ENCODE measurements at places on chromosomes 12 and 14.
A peak's percentile ranks its signal among the peaks of the same experiment; 100 is the strongest.

GRCh38 chr12:894226-894625, 55.3 kb downstream of the RAD52 start:
- DNase-seq = no peak

DNA sequence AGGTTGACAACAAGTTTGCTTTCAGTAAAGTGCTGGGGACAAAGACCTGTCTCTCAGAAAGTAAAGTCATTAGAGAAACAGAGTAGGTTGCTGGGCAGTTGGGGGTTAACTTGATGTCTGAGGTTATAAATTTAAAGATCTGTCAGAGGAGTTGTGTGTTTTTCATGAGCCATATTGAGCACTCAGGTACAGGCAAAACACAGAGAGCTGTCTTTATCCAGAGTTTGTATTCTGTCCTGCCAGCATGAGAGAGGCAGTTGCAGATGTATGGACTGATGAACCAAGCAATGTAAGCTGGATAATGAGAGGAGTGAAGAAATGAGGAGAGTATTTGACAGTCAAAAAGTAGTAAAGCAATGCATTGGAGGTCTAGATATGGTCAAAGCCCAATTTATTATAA, 156.7 kb downstream of the SLC41A2 start:
- no peak for DNase-seq

- DNase-seq = no peak
Observed at GRCh38 chr14:98916476-98916875, 355.5 kb downstream of the BCL11B start.

- DNase-seq = no peak
Observed at GRCh38 chr12:112422531-112422930, 3.8 kb downstream of the PTPN11 start.

- no peak for DNase-seq
Observed at GRCh38 chr12:73656375-73656774, 881.3 kb upstream of the ATXN7L3B start.

DNA sequence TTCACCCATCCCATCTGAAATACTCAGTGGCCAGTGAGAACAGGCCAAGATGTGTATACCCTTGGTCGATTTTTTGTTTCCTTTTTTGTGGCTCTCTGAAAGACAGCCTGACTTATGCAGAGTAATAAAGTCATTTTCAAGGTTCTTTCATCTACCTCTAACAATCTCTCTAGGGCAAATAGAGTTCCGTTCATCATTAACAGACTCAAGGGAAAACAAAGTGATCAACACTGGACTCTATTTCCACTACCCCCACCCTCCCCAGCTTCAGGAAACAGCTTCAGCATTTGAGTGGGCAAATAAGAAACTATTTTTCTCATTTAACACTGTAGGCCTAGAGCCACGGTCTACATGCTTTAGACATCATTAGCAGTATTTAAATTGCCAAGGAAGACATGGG, 15.9 kb downstream of the PRKAB1 start:
- no peak for DNase-seq

GRCh38 chr12:71060426-71060825, 97.4 kb downstream of the TSPAN8 start:
- DNase-seq = no peak

DNA sequence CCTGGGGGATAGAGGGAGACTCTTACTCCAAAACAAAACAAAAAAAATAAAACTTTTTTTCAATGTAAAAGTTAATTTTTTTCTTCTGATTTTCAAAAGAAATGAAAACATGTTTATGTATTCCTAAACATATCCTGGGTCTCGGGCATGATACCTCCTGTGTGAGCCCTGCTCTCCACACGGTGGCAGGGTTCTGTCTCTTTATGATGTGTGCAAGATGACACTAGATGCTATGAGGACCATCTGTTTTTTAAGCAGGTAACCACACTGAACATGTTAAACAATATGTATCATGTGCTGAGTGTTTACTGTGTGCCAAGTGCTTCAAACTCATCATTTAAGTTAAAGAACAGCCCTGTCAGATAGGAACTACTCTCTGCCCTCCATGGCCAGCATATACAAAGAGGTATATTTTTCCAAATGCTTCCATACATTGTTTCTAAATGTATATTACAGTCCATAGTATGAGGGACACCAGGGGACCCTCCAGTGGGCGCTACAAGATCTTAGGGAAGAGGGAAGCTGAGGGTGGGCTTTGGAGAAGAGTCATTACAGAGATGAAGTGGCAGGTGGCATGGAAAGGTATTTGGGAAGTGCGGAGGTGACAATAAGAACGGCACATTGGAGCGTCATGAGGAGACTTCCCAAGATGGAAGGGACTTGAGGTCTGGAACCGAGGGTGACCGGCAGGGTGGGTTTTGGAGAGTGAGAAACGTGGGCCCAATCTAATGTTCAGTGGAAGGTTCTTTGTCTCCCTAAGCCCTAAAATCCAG, 28.5 kb downstream of the FOS start:
- peak; percentile 10 for DNase-seq

GRCh38 chr12:75764091-75764841, 252.9 kb upstream of the KRR1 start:
- no peak for DNase-seq

- DNase-seq = no peak
Observed at GRCh38 chr12:38872561-38872960, 32.8 kb downstream of the CPNE8 start.

- no peak for DNase-seq
Observed at GRCh38 chr12:3171195-3171591, 94.0 kb downstream of the TSPAN9 start.

DNA sequence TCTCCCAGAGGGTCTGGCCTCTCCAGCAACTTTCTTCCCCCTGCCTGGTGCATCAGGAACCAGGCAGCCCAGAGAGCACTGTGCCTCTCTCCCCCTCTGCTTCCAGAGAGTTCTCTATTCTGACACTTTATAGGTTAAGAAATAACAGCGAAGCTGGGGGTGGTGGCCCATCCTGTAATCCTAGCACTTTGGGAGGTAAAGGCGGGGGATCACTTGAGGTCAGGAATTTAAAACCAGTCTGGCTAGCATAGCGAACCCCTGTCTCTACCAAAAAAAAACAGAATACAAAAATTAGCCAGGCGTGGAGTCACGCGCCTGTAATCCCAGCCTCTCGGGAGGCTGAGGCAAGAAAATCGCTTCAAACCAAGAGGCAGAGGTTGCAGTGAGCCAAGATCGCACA, 58.3 kb downstream of the ESRRB start:
- DNase-seq = no peak

DNA sequence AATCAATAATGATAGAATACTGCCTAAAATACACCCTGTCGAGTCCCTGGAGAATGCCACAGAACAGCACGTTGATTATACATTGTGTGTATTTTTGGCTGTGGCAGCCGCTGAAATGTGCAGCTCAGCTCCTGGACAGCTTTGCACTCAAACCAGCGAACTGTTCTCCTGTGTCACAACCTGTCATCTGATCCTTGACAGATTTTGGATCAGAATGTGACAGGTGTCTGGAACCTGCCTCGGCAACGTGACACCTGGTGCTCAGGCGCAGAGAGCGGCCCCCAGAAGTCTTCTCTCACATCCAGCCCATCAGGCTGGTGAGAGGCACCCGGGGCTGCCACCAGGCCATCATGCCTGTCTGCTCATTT, 19.3 kb downstream of the MVK start:
- DNase-seq = no peak

GRCh38 chr14:53399057-53399456, 245.9 kb upstream of the DDHD1 start:
- no peak for DNase-seq

- no peak for DNase-seq
Observed at GRCh38 chr12:32336261-32336660, 63.1 kb upstream of the FGD4 start.

GRCh38 chr12:32098112-32098511, 8.5 kb upstream of the BICD1 start:
- no peak for DNase-seq

DNA sequence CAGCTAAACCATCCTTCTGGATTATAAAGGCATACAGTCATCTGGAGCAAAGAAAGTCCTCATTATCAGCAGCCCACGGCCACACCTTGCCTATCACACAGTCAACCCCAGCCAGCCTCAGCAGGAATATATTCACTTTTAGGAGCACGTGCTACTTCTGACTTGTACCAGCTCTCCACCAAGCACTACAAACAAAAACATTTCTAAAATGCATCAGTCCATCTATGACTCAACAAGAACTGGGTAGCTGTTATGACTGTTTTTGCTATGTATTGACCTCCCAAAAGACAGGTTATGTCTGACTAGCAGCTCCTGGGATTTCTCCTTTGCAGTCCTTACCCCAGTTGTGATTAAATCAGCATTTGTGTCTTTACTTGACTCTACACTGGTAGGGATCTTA, 31.2 kb downstream of the NUAK1 start:
- no peak for DNase-seq

DNA sequence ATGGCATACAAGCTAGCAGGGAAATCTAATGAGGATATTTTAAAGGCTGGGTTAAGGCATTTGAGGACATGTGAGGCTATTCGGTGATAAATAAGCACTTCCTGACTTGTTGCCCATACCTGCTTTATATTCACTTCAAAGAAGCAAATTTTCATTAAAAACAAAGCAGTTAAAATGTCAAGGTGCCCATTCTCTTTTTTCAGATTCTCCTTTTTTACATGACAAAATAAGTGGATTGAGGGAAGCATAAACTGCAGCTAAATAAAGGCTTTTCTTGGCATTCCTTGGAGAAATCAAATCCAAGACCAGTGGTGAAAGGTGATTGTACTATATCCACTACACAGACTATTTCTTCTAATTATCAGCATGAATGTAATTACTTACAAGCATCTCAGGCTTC, 166.9 kb downstream of the PTCSC3 start:
- DNase-seq = no peak

GRCh38 chr12:93442411-93443340, 929 bp upstream of the UBE2N start:
- DNase-seq = no peak

DNA sequence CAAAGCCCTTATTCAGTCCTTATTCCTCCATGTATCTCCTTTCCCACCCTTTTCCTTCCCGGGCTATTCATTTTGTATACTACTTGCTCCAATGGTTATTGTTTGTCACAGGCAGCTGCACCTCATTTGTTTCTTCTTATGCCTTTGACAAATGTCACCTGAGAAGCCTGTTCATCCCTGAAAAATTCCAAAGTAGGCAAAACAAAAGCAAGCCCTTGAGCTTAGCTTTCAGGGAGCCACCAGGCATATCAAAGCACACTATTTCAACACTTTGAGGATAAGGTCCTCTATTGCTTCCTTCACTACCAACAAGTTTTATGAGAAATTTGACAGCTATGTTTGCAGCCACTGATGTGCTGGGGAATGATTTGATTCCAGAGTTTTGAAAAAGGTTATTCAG, 738.7 kb upstream of the LMO3 start:
- no peak for DNase-seq

- no peak for DNase-seq
Observed at GRCh38 chr14:30527196-30527595, 31.8 kb upstream of the G2E3 start.

DNA sequence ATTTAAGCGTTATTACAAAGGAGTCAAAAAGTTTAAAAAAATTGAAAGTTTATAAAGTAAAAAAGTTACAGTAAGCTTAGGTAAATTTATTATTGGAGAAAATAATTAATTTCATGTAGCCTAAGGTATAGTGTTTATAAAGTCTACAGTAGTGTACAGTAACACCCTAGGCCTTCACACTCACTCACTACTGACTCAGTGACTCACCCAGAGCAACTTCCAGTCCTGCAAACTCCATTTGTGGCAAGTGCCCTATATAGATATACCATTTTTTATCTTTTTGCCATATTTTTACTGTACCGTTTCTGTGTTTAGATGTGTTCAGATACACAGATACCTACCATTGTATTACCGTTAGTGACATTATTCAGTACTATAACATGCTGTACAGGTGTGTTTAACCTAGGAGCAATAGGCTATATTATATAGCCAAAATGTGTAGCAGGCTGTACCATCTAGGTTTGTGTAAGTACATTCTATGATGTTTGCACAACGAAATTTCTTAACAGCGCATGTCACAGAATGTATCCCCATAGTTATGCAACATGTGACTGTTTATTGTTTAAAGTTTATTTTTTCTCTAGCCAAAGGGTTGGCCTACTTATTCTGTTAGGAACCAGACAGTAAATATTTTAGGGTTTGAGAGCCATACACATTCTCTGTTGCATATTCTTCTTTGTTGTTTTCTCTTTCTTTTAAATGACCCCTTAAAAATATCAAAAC, 155.5 kb downstream of the PCNX1 start:
- DNase-seq = no peak

DNA sequence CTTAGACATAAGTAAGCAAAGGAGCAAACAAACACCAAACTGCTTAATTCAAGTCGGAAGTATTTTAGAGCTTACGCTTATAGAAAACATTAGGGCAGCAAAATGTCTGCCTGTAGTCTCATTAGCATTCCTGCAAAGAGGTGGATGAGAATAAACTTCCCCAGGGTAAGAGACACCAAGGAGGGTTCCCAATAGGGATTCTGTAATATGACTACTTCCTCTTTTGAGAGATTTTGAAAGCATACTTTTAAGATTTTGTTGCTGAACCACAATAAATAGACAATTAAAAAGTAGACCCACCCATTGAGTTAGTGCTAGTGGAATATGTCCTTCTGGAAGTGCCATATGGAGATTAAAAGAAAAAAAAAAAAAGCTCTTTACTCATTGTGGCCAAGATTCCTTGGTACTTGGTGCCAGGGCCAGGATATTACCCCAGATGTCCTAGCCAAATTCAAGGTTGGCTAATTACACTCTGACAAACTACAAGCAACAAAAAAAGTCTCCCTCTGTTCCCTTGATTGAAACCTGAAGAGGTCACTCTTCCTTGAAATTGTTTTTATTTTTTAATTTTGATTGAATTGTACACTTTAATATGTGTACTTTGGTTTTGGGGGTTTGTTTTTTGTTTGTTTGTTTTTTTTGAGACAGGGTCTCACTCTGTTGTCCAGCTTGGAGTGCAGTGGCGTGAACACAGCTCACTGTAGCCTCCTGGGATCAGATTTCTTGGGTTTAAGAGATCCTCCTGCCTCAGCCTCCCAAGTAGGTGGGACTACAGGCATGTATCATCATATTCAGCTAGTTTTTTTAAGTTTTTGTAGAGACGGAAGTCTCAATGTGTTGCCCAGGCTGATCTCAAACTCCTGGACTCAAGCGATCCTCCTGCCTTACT, 8.7 kb downstream of the CLIP1 start:
- DNase-seq = no peak
